ENCODE measurements at places on chromosomes 7 and 10.

GRCh38 chr10:51502124-51502523 is 197.3 kb downstream of the CSTF2T start:
- no peak for DNase-seq

DNA sequence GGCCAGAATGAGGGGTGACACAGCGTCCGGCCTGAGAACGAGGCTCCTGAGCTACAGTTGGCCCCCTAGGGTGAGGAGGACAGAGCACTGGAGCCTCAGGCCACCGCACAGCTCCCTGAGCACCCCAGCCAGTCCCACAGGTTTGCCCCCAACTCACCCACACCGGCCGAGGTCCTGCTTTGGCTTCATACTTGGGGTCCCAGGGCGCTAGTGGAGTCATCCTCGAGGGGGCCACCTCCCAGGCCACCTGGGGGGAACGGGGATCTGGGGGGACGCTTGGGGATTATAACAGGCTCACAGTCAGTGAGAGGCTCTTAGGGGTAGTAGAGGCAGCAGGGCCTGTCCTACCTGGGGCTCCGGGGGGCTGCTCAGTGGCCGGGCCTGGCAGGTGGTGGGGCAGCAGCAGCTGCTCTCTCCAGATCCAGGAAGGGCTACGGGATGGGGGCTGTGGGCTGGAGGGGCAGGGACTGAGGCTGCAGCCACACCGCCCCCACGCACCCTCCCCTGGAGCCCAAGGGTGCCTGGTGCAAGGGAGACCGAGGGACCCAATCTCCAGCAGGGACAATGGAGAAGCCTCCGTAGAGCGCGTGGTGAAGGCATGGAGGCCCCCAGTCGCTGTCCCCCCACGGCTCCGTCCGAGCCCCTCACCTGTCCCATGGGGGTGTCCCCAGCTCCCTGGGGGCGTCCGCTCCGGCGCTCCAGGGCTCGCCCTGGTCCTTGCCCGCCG is 588 bp downstream of the SAP25 start:
- DNase-seq = no peak

GRCh38 chr10:1464881-1465417 is 272.4 kb downstream of the ADARB2 start:
- no peak for DNase-seq

DNA sequence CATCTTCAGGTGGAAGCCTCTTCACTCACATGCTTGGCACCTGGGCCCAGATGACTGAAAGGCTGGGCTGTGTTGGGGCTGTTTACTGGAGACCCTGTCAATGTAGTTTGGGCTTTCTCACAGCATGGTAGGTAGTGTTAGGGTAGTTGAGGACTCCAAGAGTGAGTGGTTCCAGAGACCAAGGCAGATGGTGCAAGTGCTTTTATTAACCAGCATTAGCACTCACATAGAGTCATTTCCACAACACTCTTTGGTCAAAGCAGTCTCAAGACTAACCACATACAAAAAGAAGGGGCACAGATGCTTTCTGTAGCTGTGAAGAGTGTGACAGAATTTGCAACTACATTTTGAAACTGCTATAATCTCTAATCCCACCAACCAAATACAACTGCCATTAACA is 135.0 kb downstream of the RTKN2 start:
- no peak for DNase-seq

DNA sequence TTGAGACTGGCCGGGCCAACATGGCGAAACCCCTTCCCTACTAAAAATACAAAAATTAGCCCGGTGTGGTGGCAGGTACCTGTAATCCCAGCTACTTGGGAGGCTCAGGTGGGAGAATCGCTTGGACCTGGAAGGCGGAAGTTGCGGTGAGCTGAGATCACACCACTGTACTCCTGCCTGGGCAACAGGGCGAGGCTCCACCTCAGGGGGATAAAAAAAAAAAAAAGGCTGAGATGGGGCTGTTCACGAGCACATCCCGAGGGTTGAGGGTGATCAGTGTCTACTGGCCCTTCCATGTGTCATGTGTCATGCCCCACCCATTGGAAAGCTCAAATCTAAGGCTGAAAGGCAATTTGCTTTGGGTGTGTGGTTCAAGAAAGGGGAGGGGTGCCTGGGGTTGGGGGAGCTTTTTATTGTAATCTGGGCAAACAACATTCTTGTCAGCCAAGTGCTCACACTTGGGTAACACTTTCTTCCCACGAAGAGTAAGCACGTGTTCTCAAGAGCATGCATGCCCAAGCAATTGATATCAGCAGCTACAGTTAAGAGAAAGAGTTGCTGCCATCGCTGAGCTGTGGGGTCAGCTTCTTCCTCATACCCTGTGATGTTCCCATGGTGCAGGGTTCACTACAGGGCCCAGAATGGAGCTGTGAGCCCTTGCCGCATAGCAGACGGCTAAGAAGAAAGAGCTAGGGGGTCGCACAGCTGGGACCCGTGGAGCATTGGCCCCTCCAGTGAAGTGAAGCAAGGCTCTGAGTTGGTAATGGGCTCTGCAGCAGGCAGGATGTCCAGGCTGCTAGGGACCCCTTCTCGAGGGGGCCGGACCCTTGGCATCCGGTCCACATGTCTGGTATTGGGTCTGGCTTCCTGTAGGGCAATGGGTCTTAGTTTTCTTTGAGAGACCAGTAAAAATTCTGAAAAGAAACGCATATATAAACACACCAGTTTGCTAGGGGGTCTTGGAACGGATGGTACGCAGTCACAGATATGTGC is 9.9 kb upstream of the ACSL5 start:
- no peak for DNase-seq

DNA sequence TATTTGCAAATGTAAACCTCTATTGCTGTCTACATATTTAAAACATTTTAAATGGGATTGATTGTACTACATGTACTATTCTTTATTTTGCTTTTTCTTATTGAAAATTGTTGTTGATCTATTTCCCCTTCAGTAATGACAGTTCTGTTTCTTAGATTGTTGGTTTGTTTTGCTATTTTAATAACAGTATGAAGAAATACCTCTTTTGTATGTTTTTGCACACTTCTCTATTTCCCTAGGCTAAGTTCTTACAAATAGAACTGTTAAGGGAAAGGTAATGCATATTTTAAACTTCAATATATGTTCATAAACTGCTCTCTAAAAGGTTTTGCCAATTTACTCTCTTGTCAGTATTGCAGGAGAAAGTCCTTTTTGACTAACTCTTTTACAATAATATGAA is 195.0 kb upstream of the PRPS1L1 start:
- DNase-seq = no peak

DNA sequence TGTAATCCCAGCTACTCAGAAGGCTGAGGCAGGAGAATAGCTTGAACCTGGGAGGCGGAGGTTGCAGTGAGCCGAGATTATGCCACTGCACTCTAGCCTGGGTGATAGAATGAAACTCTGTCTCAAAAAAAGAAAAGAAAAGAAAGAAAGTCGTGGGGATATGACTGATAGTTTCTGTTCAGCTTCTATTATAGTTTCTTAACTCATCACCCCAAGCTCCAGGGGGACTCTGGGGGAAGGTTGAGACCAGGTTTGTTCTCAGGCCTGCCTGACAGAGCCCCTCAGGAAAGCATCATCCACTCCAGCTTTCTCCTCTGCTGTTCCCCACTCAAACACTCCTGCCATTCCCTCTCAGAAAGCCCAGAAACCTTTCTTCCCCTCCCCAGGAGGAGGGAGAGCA is 542.4 kb upstream of the GALNT17 start:
- no peak for DNase-seq

All from stimulated activated CD4-positive, alpha-beta T cell treated with anti-CD3 and anti-CD28 coated beads, Interleukin-12 subunit alpha, Interleukin-12 subunit beta, amount 100 ng/mL, for 4 hours (primary cell).